ENCODE measurements at places on chromosomes 2 and 18.

DNA sequence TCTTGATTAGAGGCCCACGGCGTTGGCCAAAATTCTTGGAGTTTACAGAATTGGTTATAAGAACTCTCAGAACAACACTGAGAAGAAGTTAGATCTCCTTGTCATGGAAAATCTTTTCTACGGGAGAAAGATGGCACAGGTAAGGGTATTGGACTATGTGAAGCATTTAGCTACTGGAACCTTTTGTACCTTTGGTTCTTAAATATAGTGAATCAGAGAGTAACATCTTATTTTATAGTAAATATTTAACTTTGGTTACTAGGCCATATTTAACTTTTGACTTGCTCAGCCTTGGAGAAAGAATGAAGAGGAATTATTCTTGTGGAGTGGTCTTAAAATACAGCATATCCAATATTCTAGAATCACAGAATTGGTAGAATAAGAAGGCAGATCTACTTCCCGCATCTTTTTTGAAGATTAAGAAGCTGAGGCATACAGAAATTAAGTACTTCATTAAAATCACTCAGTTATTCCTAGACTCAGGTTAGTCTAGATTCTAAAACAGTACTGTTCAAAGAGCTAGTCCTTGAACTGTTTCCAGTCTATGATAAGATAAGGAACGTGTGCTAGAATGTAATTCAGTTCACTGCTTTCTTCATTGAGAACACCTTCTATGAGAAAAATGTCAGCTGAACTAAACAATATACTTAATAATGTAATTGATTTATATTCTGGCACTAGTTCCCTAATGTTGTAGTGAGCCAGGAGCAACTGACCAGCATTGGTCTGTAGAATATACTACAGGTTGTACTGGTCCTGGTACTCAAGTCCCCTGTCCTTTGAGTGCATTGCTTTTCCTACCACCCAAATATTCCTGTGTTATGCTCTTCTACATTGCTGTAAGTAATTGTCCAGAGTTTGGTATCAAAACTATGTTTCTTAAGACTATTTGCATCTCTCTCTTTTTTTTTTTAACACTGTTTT lies 53.7 kb upstream of the PTH2R start:
- DNase-seq = no peak

- no peak for DNase-seq
These were observed 242.0 kb downstream of the TWIST2 start for GRCh38 chr2:239089884-239090283.

DNA sequence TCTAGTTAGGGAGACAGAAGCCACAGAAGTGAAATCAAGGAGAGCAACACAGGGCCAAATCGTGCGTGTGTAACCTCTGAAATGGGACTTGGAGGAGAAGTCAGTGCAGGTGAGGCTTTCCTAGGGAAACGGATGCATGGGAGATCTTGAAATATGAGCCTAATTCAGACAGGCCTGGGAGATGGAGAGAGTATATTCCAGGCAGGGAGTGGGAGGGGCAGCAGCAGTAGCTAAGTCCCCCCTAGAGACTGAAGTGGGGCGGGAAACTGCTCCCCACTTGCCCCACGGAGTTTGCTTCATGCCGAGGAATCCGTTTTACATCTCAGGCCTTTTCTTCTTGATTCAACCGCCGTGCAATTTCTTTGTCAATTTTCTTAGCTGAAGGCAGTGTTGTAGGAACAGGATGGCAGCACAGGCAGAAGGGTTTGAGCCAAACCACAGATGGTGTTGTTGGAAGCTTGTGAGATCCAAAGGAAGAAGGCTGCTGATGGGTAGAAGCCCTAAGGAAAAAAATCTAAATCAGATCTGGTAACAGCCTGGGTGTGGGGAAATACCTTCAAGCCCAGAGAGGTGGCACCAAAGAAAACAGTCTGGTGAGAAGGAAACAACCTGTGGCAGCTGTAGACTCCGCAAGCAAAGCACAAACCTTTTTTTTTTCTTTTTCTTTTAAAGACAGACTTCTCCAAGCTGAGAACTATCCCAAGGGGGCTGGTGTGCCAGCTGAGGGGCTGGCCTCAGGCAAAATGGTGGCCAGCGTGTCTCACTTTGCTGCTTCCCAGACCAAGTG lies 40.2 kb downstream of the EPAS1 start:
- DNase-seq = no peak

DNA sequence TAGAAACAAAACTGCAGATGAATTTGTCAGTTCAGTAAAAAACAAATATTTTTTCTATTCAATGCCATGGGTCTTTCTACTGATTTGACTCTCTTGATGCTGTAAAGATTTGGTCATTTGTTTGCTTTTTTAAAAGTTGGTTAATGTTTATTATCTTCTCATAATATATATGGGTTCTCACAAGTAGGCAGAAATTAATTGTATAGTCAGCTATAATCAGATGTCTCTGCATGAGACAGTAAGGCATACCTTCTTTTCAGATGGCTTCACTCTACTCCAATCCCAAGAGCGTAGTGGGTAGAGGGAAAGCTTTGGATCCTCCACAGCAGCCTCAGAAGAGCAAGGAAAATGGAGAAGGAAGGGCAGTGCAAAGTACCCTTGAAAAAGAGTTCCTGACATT lies 1202.9 kb upstream of the CELF4 start:
- no peak for DNase-seq

- no peak for DNase-seq
These were observed 42.9 kb downstream of the DOK1 start for GRCh38 chr2:74597410-74597809.

DNA sequence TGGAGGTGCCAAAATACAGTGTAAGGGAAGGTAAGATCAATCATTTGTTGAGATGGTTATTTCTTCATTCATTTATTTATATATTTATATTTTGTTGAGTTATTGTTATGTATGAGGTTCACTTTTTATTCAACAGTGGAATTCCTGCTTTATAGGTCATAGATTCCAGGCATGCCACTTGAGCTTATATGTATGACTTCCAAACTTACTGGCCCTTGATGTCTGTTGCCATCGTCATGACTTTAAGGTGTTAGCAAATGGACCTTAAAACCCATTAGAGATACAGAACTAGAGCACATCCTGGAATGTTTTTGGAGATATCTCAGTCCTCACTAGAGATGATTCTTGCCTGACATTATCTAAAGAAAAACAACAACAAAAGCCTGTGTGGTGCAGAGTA lies 25.9 kb downstream of the CCDC85A start:
- DNase-seq = no peak

GRCh38 chr2:146523196-146523595 lies 1321.6 kb upstream of the ACVR2A start:
- DNase-seq = no peak

- no peak for DNase-seq
These were observed 35.6 kb downstream of the PXDN start for GRCh38 chr2:1708476-1709334.

- no peak for DNase-seq
These were observed 45.7 kb downstream of the CCDC102B start for GRCh38 chr18:68843473-68844089.

GRCh38 chr18:36757081-36757480 lies 71.7 kb downstream of the TPGS2 start:
- peak; percentile 44 for DNase-seq

- no peak for DNase-seq
These were observed 237.3 kb downstream of the CALCRL start for GRCh38 chr2:187210726-187211125.
